ENCODE measurements at places on chromosomes 16 and 17.

DNA sequence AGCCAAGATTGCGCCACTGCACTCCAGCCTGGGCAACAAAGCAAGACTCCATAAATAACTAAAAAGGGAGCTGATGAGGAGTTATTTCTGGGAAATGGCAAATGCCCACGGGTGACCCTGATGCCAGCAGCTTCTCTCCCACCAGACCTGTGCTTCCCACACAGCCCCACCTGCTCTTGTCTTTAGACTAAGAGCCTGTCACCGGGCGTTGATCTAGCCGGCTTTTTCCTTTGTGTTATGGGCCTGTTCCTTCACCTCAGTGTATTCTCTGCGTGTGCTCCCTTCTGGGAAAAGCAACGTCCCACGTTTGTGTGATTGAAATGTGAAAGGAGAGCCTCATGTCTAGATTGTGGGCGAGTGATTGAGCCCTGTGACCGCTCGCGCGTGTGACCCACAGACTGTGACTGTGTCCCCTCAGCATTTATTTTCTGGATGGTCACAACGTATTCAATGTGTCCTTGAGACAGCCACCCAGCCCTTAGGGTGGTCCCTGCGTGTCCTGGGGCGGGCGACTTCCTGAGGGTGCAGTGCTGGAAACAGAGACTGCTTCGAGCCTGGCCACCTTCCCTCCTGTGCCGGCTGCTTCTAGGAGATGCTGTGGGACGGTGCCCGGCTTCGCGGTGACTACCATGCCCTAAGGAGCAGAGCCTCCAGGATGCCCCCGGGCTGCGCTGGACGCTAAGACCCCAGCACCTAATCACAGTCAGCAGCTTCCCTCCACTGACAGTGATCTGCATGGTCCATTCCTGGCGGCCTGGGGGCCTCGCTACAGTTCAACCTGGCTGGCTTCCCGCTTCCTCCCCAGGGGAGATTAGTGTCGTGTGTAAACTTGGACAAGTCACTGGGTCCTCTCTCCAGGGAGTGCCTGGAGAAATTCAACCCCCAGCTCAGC, 7.8 kb upstream of the RNPS1 start:
- no peak for DNase-seq

DNA sequence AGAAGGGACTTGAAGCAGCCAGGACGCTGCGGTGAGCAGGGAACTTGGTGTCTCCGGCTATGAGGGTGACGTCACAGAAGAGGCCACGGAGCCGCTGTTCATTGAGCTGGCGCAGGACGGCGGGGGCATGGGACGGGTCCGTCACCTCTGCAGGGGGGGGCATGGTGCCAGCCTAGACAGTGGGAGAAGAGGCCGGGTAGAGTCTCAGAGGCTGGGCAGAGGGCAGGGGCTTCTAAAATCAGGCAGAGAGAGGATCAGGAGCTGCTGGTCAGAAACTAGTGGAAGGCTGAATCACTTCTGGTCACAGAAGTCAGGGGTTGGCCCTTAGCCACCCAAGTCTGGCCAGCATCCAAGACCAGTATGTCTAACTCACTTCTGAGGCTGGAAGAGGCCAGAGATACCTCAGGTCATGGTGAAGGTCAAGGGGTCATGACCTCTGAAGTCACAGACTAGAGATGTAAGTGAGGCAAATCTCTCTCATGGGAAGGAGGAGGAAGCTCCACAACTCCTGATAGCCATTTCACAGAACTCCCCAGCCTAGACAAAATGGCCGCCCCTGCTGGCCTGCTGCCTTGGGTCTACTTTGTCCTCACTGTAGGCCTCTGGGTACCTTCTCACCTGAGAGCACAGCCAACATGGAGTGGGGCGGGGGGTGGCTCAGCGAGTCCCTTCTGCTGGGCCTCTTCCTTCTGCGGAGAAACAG, 12.6 kb downstream of the ZBTB4 start:
- no peak for DNase-seq

GRCh38 chr17:28969706-28970393, 18.5 kb upstream of the PHF12 start:
- no peak for DNase-seq

DNA sequence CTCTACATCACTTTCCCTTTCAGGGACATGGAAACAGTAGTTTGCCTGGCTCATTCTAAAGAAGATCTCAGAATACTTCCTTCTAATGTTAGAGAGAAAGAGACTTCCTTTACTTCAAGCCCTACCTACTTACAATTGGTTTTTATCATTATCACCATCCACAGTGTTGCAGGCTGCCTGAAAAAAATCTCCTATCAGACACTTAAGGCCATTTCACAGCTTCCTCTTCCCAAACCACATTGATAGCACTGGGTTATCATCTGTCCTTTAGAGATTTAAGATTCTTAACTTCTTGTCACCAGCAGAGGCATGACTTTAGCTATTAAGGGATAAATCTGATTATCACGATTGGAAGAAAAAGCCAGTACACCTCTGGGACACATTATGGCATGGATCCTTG, 178.5 kb upstream of the TBX2 start:
- DNase-seq, result no peak

DNA sequence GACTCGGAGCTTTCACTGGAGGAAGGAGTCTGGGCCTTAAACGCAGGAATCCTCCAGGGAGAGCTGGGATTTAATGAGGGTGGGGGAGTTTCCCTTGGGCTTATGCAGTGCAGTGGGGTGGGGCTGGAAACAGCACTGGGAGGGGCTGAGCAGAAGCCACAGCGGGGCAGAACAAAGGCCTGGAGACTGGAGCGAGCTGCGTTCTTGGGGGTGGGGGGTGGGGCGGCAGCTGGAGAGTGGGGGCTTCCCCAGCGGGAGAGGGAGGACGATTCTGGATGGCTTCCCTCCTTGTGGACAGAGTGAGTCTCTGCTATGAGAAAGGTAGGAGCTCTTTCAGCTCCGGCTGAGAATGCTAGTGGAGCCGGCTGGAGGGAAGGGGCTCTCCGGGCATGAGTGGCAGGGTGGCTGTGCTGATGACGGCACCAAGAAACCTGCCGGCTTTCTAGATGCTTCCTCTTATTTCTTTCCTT, 406.0 kb downstream of the SEC14L1 start:
- DNase-seq, result no peak

DNA sequence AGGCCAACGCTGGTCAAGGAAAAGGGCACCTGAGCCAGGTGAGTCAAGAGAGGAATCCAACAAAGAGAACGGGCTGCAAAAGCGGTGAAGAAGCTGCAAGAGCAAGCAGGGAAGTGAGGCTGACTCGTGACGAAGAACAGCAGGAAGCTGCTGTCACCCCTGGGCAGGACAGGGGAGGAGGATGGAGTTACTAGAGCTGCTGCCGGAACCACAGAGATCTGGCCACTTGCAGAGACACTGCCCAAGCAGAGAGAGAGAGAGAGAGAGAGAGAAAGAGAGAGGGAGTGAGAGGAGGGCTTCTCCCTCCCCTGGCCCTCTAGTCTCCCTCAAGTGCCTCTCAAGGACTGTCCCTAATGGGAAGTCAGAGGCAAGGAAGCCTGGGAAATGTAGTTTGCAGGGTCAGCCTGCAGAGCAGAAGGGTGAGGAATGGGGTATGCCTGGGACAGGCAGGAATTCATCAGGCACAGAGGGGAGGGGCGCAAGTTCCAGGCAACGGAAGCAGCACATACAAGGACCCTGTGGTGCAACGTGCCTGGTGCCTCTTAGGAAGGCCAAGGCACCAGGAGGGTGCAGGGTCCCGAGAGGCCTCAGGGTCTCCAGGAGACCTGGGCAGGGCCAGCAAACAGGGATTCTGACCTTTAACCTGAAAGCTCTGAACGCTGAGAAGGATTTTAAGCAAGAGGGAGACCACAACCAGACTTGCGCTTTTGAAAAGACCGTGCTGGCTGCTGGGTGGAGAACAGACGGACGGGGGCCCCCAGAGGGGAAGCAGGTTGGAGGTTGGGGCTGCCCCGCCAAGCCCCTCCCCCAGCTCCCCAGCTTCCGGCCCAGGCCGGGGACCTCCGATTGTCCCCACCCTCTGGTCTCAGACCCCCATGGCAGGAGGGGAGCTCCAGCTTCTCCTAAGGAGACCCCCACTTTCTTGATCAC, 45.8 kb upstream of the CIBAR2 start:
- peak; percentile 20 for DNase-seq

DNA sequence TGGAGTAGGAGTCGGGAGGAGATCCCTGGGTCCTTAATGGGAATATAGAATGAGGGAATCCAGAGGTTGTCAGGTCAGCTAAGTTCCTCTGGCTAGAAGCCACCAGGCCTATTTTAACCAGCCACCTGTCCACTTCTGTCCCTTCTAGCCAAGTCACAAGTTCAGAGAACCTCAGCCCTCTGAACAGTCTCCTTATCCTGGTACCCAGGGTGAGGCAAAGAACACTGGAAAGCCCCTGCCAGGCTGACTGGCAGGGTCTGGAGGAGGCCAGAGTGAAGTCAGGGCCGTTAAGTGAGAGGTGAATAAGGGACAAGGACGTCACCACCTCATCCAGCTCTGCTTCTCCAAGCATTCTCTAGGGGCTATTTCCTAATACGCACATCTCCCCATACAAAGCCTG, 2.7 kb downstream of the CTDNEP1 start:
- no peak for DNase-seq
